ENCODE measurements at places on chromosomes 3 and 15. TPM values are rescaled to one million over a fixed set of nuclear protein-coding genes. Genes with fewer than 3 reads are reported as not detected.
A peak's percentile ranks its signal among the peaks of the same experiment; 100 is the strongest.

Gene LYZL4
- total RNA-seq: not detected

DNA sequence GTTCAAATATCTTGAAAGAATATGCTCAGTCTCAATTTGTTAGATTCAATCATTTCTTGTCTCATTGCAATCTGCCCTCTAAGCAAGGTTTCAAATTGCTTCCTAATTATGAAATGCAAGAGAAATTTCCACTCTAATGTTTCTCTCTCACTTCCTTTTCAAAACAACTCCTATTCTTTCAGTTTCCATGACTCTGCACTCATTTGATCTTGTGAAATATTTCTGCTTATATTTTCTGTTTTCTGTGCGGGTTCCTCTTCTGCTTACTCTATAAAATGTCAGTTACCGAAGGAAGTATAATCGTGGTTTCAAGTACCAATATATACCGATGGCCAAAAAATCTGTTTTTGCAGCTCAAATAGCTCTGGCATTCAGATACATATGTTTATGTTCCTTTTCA is 521.9 kb upstream of the NAALADL2 start:
- no peak overlapping the region for H3K27ac ChIP-seq
- H3K4me1 ChIP-seq: no peaks in the 10 kb centered on the region
- H3K27me3 ChIP-seq: no peaks in the 10 kb centered on the region
- no peak overlapping the region for H3K4me3 ChIP-seq
- DNase-seq: no peak

Gene CACNA2D3
- total RNA-seq: 3.2 TPM

Gene NECTIN3
- total RNA-seq: 52.0 TPM

DNA sequence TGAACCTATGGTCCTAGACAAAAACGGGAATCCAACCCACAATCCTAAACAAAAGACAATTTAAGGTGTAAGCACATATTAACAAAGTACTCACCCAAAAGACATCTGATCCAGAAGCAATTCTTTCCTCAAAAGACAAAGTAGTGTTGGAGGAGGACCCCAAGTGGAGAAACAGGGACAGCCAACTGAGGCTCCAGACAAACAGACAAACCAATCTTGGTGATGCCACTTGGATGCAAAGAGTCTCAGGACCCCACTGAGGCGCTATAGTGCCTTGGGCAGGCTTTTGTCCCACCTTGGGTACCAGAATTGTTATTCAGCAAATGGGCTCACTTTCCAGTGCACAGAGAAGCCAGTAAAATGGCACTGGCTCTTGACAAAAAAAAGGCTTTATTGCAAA is 613.8 kb downstream of the DIPK2A start:
- no peaks in the 10 kb centered on the region for H3K4me1 ChIP-seq
- peaks cover 4% of the 10 kb centered on the region for H3K36me3 ChIP-seq
- no peaks in the 10 kb centered on the region for H3K27me3 ChIP-seq
- no peak overlapping the region for H3K4me3 ChIP-seq
- no peak for DNase-seq

Gene CFAP91
- total RNA-seq: 2.2 TPM

DNA sequence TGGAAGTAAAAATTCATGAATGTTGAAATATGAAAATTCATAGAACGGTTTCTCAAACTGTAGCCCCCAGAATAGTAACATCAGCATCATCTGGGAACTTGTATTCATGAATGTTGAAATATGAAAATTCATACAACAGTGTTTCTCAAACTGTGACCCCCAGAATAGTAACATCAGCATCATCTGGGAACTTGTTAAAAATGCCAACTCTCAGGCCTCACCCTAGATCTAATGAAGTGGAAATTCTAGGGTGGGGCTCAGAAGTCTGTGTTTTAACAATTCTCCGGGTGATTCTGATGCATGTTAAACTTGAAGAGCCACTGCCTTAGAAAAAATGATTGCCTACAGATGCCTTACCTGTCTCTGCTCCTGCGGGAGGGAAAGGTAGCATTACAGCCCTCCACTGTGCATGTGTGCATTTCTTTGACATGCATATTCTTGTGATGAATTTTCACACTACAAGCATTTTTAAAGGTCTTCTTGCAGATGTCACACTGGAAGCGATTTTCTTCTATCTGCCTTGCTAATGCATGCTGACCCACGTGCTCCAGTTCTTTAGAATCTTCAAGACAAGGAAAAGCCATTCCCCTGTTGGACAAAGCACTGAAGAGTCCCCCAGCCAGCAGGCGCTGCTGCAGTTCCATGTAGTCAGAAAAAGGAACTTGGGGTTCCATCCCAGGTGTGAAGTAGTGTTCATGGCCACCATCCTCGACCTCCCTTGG is 21.7 kb downstream of the BNC1 start:
- DNase-seq: no peak
- no peak overlapping the region for H3K27ac ChIP-seq
- no peaks in the 10 kb centered on the region for H3K4me1 ChIP-seq

Gene RHOV
- total RNA-seq: 3.9 TPM

- no peaks in the 10 kb centered on the region for H3K4me1 ChIP-seq
- no peak overlapping the region for H3K27ac ChIP-seq
- H3K27me3 ChIP-seq: peaks cover 28% of the 10 kb centered on the region
- H3K36me3 ChIP-seq: peaks cover 17% of the 10 kb centered on the region
- no peak for DNase-seq
Measured at GRCh38 chr3:45792516-45793172, 3.7 kb downstream of the SLC6A20 start.

Gene HTR3E
- total RNA-seq: not detected

GRCh38 chr3:23501201-23501802 is 298.2 kb downstream of the UBE2E2 start:
- no peak for DNase-seq
- no peak overlapping the region for H3K27ac ChIP-seq
- no peaks in the 10 kb centered on the region for H3K27me3 ChIP-seq

DNA sequence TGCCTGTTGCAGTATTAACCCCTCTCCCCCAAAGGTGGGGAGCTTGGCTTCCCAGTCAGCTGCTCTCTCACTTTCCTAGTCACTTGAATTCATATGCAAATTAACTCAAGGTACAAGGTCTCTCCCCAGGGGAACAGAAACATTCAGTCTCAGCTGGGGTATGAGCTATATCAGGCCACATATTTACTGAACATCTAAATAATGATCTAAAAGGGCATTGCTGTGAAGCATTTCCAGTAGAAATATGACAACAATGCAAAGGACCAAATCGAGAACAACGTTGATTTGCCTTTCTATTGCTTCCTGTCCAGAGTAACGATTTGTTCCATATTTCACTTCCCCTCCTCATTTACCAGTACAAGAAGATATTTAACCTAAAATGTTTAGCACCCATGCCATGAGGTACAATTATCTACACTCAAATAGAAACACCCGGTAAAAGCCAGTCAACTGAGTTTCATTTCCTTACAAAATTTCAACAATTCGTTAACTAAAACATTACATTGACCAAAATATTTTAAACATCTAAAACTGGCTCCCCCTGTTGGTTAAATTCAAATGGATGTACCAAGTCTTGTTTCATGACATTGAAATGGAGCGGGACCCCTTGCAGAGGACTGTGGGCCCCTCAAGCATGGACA is 36.5 kb upstream of the KLHL6 start:
- H3K36me3 ChIP-seq: peaks cover 3% of the 10 kb centered on the region
- peak overlapping the region; percentile 41 for H3K4me3 ChIP-seq
- no peak overlapping the region for H3K27ac ChIP-seq
- no peaks in the 10 kb centered on the region for H3K27me3 ChIP-seq
- DNase-seq: no peak

DNA sequence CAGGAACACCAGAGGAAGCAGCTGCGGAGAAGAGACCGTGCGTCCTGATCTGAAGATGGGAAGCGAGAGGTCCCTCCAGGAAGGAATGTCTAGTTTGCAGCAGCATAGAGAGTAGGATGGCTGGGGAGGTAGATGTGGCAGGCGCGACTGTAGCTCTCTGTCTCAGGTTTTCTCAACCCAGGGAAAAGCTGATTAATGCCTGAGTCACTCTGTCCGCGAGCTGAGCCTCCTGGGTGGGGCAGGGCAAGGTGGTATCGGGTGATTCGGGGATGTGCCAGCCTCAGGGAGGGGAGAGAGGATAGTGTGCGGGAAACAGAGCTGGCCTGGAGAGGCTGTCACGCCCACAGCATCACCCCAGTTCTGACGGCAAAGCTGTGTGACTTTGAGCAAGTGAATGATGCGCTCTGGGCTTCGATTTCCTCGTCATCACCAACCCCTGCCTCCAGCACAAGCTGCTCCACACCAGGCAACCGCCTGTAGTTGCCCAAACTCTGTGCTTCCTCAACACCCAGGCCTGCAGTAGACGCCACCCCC is 28.4 kb downstream of the CPN2 start:
- DNase-seq: peak; percentile 27
- no peaks in the 10 kb centered on the region for H3K4me1 ChIP-seq
- H3K27ac ChIP-seq: no peak overlapping the region
- no peak overlapping the region for H3K4me3 ChIP-seq

- H3K27ac ChIP-seq: no peak overlapping the region
- H3K4me3 ChIP-seq: no peak overlapping the region
- peaks cover 2% of the 10 kb centered on the region for H3K27me3 ChIP-seq
Measured at GRCh38 chr3:195453236-195453635, 10.4 kb upstream of the ACAP2 start.

DNA sequence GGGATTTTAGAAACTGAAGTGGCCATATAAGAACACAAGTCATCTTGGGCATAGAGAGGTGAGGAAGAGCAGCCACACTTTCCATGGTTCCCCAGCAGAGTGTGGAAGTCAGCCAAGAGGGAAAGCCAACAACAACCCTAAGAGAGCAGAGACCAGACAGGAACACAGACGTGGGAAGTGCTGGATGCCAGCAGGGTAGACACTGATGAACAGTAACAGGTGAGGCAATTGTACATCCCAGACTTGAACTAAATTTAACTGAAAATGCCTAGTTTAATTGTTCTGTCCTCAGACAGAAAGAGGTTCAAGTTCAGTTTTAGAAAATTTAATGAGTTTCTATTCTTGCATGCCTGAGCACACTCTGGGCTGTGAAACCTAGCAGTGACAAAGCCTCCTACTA is 212.1 kb downstream of the ATP8B4 start:
- no peaks in the 10 kb centered on the region for H3K36me3 ChIP-seq
- H3K4me1 ChIP-seq: no peaks in the 10 kb centered on the region
- no peak overlapping the region for H3K4me3 ChIP-seq
- H3K27ac ChIP-seq: no peak overlapping the region
- no peak for DNase-seq

Gene ANKRD34C
- total RNA-seq: not detected

DNA sequence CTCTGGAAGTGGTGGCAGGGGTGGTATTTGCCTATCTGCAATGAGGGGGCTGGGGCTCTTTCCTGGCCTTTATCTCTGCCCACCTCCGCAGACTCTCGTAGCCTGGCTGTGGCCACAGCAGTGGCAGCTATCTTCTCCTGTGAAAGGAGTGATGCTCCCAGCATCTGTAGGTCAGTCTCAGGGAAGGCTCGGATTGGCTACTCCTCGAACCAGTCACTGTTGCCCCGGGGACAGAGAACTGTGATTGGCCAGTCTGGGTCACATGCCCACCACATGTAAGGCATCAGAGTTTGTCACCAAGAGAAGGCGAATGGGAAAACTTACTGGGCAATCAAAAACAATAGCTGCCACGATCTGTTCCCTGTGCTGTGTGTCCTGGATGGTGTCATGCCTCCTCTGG is 30.1 kb upstream of the FGD5 start:
- H3K4me3 ChIP-seq: no peak overlapping the region
- H3K27me3 ChIP-seq: no peaks in the 10 kb centered on the region
- no peak overlapping the region for H3K27ac ChIP-seq
- no peak for DNase-seq

Gene CCDC50
- 20.7 TPM for total RNA-seq

Gene MRPL46
- 29.3 TPM for total RNA-seq

Gene SEMA5B
- total RNA-seq: 9.4 TPM

Gene KBTBD8
- total RNA-seq: 19.4 TPM

Gene ADGRG7
- not detected for total RNA-seq

Gene ZNF860
- total RNA-seq: 2.6 TPM

GRCh38 chr3:141863491-141863890 is 13.0 kb upstream of the ATP1B3 start:
- H3K4me1 ChIP-seq: no peaks in the 10 kb centered on the region
- H3K27ac ChIP-seq: no peak overlapping the region
- no peaks in the 10 kb centered on the region for H3K27me3 ChIP-seq
- H3K4me3 ChIP-seq: no peak overlapping the region
- H3K36me3 ChIP-seq: no peaks in the 10 kb centered on the region

GRCh38 chr3:15512166-15512565 is 9.3 kb downstream of the COLQ start:
- no peaks in the 10 kb centered on the region for H3K27me3 ChIP-seq
- H3K4me3 ChIP-seq: no peak overlapping the region
- no peaks in the 10 kb centered on the region for H3K36me3 ChIP-seq
- no peak for DNase-seq

- no peaks in the 10 kb centered on the region for H3K36me3 ChIP-seq
- DNase-seq: no peak
- H3K27me3 ChIP-seq: no peaks in the 10 kb centered on the region
- H3K27ac ChIP-seq: no peak overlapping the region
Measured at GRCh38 chr3:5974630-5975322, 787.3 kb downstream of the EDEM1 start.

DNA sequence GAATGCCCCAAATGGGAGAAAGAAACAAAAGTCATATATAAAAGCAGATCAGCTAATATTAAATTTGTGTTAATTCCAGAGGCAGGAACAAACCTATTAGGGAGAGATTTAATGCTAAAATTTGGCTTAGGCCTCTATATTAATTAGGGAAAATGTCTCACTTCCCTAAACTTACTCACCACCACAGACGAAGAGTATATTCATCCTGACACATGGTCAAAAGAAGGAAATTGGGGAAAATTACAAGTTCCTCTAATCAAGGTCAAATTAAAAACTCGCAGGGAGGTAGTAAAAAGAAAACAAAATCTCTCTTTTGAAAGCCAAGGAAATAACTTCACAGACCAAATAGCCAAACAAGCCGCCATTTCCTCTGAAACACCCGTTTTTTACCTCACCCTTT is 32.2 kb downstream of the GRM2 start:
- no peak for DNase-seq
- no peaks in the 10 kb centered on the region for H3K36me3 ChIP-seq
- no peak overlapping the region for H3K4me3 ChIP-seq
- H3K27ac ChIP-seq: no peak overlapping the region
- no peaks in the 10 kb centered on the region for H3K4me1 ChIP-seq
- H3K27me3 ChIP-seq: no peaks in the 10 kb centered on the region

DNA sequence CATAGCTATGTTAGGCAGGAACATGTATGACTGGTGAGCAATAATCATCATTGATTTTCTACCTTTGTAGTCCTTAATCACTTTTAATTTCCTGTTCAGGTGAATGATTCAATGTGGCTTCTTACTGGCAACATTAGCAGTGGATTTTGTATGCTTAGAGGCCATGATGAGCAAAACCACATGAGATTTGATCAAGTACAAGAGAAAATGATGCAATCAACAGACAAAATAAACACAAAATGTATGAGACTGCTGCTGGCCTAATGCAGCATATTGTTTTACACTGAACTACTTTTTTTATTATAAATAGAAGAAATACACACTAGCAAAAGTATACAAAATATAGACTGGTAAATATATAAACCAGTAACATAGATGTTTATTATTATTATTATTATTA is 47.5 kb upstream of the SI start:
- DNase-seq: no peak
- no peaks in the 10 kb centered on the region for H3K27me3 ChIP-seq
- H3K27ac ChIP-seq: no peak overlapping the region
- H3K36me3 ChIP-seq: peaks cover 4% of the 10 kb centered on the region
- H3K4me1 ChIP-seq: no peaks in the 10 kb centered on the region
- H3K4me3 ChIP-seq: no peak overlapping the region

Data from H9 (cell line).